Renal pelvis (tissue), 12 donors: ENCODE measurements at places on chromosomes 6 and 20. TPM values are rescaled to one million over a fixed set of nuclear protein-coding genes. Genes with fewer than 3 reads are reported as not detected.
A peak's percentile ranks its signal among the peaks of the same experiment; 100 is the strongest.

GRCh38 chr20:64146301-64146935 is 17.8 kb upstream of the MYT1 start:
- DNase-seq = no peak

GRCh38 chr6:22801831-22802230 is 232.5 kb downstream of the HDGFL1 start:
- no peak for DNase-seq

DNA sequence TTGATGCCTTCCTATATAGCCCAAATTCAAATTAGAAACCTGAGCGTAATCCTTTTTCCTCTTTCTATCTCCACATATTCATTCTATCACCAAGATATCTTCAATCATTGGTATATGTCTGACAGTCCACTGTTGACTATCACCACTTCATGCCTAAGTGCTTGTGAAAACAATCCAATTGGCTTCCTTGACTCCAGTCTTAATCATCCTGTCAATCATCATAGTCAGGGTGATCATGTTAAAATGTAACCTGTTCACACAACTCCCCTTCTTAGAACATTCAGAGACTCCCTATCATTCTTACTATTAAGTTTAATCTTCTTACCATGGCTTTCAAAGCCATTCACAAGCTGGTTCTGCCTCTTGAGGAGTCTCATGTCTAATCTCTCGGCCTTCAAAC is 616.7 kb downstream of the PHF3 start:
- no peak for DNase-seq

- peak; percentile 17 for DNase-seq
Observed at GRCh38 chr6:38638941-38639497, 710 bp downstream of the BTBD9 start.

- no peak for DNase-seq
Observed at GRCh38 chr6:31918069-31918720, 9.3 kb upstream of the C2 start.

DNA sequence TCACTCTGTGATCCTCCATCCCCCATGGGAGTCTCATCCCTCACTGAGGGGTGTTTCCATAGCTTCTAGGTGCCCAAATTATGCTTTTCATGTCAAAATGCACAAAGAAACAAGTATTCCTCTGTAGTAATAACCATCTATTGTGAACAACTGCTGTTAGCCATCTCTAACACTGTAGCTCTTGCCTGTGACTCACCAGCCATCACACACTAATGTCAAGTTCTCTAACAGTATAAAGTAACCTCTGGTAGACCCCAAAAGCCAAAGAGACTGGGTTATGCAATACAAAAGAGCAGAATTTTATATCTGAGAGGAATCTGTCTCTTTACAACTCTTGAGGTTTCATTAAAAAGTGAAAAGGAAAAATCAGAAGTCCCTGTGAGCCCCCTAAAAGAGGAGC is 25.4 kb upstream of the IYD start:
- DNase-seq = no peak

DNA sequence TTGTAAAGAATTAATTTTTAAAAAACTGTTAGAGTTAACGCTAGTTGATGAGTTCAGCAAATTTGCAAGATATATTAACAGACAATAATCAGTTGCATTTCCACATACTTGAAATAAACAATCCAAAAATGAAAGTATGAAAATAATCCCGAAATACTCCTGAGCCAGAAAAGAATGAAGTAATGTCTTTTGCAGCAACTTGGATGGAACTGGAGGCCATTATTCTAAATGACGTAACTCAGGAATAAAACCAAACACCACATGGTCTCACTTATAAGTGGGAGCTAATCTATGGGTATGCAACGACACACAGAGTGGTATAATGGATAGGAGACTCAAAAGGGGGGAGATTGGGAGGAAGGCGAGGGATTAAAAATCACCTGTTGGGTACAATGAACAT is 872.9 kb upstream of the GJE1 start:
- no peak for DNase-seq

- no peak for DNase-seq
Observed at GRCh38 chr6:37352384-37352783, 1.4 kb upstream of the RNF8 start.

- DNase-seq = no peak
Observed at GRCh38 chr6:75397656-75398465, 95.7 kb downstream of the FILIP1 start.

- no peak for DNase-seq
Observed at GRCh38 chr6:165827190-165827518, 164.1 kb upstream of the PDE10A start.

DNA sequence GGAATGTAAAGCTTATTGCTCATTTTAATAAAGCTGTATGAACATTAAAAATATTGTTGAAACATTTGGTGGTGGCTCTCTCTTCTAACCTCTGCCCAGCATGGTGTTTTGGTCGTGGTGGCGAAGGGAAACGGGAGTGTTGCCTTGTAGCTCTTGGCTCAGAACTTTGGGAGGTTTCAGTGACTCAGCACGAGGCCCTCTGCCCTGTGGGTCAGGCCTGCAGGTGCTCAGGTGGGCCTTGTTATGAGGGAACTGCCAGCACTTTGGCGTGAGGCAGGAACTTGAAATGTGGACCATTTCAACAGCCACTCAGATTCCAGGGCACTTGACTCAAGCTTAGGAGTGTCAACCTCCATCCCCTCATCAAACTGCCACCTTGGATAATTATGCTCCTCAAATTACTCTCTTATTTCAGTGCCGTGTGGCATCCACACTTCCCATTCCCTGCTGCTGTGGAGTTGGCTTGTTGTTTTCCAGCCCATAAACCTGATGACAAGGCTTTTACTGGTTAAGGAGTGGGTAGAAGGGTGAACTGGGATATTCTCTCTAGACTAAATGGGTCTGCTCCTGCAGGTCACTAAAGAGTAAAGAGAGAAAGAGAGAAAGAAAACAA is 36.3 kb downstream of the PRDM1 start:
- peak; percentile 71 for DNase-seq

Gene RPS21
- polyA plus RNA-seq = 1,106 TPM

Gene NINL
- 40.1 TPM for polyA plus RNA-seq

Gene SIGLEC1
- 1.4 TPM for polyA plus RNA-seq
